ENCODE measurements at places on chromosomes 12 and 14.

- no peak for DNase-seq
Observed at GRCh38 chr12:78275886-78276285, 445.2 kb downstream of the NAV3 start.

DNA sequence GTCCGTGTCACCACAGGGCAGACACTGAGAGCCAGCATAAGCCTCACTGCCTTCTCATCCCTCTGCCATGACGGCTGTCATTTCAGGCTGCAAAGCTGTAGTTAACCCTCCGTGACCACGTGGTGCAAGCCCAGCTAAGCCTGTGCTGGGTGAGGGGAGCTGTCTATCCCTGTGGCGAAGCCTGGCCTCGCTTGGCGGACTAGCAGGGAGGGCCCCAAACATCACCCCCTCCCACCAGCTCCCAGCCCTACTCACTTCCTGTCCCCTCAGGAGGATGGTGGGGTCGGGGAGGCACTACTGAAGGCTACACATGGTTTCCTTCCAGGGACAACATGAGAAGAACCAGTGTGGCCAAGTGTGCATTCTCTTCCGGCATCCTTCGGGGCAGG lies 88.2 kb downstream of the CHGA start:
- no peak for DNase-seq

DNA sequence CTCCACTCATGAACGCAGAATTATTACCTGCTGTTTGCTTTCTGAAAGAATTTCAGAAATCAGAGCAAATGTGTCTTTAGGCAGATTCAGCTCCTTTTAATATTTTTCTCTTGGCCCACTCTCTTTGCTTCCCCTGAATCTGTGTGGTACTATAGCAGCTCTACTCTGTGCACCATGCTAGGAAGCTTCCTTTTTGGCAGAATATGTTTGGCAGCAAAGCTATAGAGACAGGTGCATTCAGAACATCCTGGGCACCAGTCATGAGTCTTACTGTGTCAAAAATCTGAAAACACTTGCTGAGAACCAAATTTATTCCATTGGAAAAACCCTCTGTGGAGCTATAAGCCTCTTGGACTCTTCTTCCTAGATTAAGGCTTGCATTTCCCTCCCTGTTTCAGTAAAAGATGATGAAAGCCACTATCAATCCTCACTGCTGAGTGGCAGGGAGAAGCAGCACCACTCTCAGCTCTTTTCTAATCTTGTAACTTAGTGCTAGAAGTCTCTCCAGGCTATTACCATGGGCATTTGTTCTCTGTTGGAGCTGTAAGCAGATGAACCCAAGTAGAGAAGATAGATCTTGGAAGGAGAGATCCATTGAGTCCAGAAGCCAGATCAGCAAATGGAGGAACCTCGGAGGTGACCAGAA lies 18.2 kb downstream of the CIPC start:
- DNase-seq = no peak

- no peak for DNase-seq
Observed at GRCh38 chr12:109818253-109818652, 14.9 kb downstream of the TRPV4 start.

DNA sequence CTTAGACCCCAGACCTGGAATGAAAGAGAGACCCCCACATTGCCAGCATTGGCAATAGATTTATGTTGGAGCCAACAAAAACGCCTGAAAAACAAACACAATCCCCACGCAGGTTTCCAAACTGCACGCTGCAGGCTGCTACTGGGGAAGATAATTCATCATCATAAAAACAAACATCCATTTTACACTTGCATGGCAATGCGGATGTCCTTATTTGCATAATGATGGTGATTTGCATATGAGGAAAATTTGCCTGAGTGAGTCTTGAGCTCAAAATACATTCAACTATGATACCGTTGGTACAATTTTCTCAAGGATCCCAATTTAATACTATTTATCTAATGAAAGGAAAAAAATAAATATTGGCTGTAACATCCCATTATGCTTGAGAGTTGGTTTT lies 33.6 kb upstream of the TMEM132D start:
- no peak for DNase-seq

- DNase-seq = no peak
Observed at GRCh38 chr14:80764496-80764895, 177.0 kb downstream of the CEP128 start.

- no peak for DNase-seq
Observed at GRCh38 chr12:88029093-88029665, at the start of gene C12orf50. TSS of gene C12orf50 (minus strand) at chr12:88029401. CDS start at chr12:88026962, 2,439 bp downstream.

DNA sequence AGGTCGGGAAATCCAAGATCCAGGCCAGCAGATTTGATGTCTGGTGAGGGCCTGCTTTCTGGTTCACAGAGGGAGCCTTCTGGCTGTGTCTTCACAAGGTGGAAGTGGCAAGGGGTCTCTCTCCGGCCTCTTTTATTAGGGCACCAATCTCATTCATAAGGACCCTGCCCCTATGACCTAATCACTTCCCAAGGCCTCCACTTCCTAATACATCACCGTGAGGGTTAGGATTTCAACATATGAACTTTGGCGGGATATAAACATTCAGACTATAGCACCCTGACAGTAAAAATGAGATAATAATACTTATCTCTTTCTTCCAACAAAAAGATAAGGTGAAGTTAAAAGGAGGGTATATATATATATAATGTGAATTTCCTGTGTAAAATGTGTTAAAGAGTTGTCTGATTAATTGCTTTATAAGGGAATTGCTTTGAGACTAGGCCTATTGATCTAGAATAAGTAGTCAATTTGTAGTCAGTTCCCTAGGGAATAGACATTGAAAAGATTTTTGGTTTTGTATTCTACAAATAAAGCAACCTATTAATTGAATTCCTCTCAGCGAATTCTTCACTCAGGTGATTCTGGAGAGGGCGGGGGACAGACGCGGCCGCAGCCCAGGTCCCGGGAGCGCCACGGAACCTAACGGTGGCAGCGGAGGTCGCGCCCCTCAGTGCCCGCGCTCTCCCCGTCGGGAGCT lies 516 bp upstream of the LGALS3 start:
- DNase-seq = no peak

GRCh38 chr14:56280843-56281242 lies 162.6 kb downstream of the PELI2 start:
- no peak for DNase-seq

GRCh38 chr14:50475460-50475859 lies 56.9 kb downstream of the MAP4K5 start:
- no peak for DNase-seq

Data from activated CD4-positive, alpha-beta T cell treated with anti-CD3 and anti-CD28 coated beads, Interleukin-2, amount 10 ng/mL, durations not matched to agents 7 days and 5 days (primary cell).